NCI-H526 treated with DMSO at 0.1 percent for 48 hours (cell line): ENCODE measurements at places on chromosomes 16 and 17.

DNA sequence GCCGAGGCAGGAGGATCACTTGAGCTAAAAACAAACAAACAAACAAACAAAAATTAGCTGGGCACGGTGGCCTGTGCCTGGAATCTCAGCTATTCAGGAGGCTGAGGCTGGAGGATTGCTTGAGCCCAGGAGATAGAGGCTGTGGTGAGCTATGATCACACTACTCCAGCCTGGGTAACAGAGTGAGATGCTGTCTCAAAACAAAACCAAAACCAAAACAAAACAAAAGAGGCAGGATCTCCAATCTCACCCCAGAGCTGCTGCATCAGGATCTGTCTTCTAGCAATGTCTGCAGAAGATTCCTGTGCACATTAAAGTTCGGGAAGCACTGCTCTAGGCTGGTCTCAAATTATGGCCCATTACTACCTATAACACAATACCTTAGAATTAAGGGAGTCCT lies 43.1 kb downstream of the MAP2K6 start:
- no peak for DNase-seq

DNA sequence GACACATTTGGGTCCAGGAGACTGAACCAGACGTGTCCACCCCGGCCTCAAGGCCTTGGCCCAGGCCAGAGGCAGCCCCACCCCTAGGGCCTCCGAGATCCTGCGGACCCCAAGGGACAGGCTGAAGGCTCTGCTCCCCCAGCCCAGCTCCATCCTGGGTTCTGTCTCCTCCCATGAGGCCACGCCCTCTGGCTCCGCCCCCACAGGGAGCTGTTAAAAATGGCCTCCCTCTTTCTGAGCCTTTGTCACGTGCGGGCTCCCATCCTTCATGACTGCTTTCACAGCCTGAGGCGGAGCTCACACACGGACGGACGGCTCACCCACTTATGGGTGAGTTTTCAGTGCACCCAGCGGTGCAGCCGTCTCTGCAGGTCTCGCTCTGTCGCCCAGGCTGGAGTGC lies 6.5 kb upstream of the CACNA1H start:
- no peak for DNase-seq

DNA sequence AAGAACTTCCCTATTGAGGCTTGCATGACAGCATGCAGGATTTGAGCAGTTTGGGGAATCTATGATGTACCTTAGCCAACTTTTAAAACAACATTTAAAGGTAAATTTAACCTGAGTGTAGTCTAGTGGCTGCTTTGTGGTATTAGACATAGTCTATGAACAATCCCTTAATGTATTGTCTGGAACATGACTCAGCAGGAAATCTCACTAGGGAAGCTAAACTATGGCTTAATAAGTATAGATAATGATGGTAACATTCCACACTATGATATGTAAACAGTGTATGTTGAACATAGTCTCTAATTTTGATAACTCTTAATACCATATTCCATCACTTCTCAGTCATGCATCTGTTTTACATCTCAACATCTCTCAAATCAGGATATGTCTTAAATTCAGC lies 52.1 kb upstream of the SLC12A3 start:
- no peak for DNase-seq

DNA sequence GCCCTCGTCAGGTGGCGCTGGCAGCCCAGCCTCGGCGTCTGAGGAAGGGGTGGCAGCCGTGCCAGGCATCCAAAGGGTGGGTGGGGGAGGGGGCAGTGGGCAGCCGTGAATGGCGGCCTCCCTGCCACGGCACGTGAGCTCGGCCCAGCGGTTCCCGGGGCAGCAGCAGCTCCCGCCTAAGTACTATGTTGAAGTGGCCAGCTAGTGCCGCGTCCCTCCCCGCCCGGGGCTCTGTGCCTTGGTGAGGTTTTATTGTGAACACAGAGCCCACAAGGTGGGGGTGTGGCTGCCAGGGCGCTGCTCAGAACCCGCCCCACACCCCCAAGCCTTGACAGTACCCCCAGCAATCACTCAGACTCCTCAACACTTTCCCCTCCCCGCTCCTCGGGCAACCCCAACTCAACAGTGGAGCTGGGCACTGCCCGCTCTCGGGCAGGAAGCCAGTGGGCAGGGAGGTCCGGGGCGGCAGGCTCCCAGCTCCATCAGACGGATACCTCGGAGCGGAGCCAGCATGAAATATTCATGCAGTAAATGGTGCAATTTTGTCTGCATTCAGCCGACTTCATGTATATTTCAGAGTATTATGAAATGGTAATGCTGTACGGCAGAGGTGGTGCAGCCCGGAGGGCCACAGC lies 80.4 kb downstream of the ENGASE start:
- no peak for DNase-seq

GRCh38 chr17:80529104-80529903 lies 15.3 kb upstream of the RPTOR start:
- DNase-seq, result no peak

GRCh38 chr16:87822108-87822970 lies 47.0 kb downstream of the SLC7A5 start:
- no peak for DNase-seq

DNA sequence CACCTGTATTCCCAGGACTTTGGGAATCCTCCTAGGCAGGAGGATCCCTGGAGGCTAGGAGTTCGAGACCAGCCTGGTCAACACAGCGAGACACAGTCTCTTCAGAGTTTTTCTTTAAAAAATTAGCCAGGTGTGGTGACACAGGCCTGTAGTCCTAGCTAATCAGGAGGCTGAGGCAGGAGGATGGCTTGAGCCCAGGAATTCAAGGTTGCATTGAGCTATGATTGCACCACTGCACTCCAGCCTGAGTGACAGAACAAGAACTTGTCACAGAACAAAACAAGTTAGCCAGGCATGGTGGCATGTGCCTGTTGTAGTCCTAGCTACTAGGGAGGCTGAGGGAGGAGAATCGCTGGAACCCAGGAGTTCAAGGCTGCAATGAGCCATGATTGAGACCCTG lies 24.8 kb downstream of the ANKRD40 start:
- no peak for DNase-seq

GRCh38 chr16:26220894-26221293 lies 529.1 kb downstream of the HS3ST4 start:
- no peak for DNase-seq

DNA sequence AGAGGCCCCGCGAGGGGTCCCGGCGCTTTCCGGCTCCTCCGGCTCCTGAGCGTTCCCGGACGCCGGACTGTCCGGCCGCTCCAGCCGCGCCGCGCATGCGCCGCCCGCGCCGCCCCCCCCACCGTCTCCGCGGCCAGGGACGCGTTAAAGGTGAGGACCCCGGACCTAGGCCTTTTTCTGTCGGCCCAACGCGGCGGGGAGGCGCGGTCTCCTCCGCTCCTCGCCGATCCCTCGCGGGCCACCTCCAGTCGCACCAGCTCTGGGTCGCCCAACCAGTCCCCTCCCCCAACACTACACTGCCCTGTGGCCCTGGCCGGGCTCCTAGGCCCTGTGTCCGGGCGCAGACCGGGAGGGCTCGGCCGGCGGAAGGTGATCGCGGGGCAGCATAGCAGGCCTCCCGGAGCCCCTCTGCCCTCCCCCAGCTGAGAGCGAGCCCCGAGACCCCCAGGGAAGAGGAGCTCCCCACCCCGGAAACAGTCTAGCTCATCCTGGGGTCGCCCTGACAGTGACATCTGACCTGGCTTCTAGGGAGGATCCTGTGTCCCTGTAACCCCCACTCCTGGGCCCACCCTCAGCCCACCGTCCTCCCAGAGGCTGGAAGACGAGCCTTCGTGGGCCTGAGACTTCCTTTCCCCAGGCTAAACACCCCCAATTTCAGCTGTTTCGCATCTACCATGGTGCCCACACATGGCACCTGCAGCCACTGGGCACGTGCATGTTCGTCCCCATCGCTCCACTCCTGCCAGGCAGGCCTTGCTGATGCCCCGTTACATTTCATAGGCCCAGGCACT lies 14.7 kb upstream of the BCAR1 start:
- no peak for DNase-seq

DNA sequence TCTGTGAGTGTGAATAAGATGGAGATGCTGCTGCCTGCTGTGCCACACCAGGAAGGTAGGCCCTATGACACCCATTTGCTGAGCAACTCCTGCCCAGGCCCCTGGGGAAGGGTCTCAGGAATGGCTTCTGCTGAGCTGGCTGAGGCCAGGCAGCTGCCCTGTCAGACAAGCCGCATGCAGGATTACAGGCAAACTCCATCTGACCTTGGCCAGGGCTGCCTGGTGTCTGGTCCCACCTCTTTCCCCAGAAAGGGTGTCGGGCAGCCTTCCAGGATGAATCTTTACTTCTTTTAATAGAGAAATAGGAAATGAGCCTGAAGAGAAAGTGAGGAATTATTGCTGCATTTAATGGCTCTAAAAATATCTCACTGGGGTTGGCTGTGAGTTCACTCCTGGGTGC lies 182.5 kb downstream of the IRX5 start:
- no peak for DNase-seq

GRCh38 chr17:21573961-21574610 lies 118.2 kb upstream of the KCNJ18 start:
- DNase-seq, result no peak

- DNase-seq, result no peak
Measured at GRCh38 chr17:57908278-57908677, 46.9 kb downstream of the CUEDC1 start.

GRCh38 chr17:33371377-33371776 lies 78.3 kb upstream of the ASIC2 start:
- DNase-seq, result no peak

DNA sequence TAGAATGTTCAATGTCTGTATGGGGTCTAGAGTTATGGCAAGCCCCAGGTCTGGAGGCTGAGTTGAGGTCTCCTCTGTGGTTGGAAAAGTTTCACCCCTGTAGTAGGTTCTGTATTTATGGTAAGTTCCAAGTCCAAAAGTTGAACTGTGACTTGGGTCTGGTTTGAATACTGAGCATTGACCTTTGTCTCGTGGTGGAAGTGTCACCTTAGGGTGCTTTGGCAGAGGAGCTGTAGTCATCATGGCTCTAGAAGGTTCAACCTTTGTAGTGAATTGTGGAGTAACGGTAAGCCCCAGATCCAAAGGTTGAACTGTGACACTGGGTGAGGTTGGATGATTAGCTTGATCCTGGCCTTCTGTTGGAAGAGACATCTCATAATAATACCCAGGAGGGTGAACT lies 17.6 kb downstream of the RDM1 start:
- DNase-seq, result no peak

- DNase-seq, result no peak
Measured at GRCh38 chr16:1494711-1495110, 1.6 kb downstream of the TELO2 start.

DNA sequence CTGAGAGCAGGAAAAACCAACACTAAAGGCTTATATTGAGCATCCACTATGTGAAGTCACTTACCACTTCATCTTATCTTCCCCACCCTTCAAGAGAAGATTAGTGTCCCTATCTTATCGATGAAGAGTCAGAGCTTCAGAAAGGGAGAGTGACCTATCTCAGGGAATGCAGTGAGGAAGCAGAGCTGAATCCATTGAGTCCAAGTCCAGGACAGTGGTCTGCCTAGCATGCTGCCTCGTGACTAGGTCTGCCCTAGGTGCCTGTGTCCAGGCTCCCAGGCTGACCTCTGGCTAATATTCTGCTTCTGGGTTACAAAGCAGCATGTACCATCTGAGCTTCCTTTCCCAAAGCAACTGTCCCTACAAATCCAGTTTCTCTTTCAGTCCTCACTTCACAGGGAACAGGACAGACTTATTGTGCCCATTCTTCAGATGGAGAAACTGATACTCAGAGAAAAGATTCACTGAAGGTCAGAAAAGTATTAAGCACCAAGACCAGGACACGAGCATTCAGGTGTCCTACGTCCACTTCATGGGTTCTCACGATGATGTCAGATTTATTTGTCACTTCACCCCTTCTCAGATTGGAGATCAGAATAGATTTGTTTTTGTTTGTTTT lies 13.3 kb upstream of the FZD2 start:
- no peak for DNase-seq

- no peak for DNase-seq
Measured at GRCh38 chr17:8244768-8245167, 3.1 kb downstream of the CTC1 start.

- no peak for DNase-seq
Measured at GRCh38 chr17:37219876-37220606, 155.7 kb upstream of the C17orf78 start.

DNA sequence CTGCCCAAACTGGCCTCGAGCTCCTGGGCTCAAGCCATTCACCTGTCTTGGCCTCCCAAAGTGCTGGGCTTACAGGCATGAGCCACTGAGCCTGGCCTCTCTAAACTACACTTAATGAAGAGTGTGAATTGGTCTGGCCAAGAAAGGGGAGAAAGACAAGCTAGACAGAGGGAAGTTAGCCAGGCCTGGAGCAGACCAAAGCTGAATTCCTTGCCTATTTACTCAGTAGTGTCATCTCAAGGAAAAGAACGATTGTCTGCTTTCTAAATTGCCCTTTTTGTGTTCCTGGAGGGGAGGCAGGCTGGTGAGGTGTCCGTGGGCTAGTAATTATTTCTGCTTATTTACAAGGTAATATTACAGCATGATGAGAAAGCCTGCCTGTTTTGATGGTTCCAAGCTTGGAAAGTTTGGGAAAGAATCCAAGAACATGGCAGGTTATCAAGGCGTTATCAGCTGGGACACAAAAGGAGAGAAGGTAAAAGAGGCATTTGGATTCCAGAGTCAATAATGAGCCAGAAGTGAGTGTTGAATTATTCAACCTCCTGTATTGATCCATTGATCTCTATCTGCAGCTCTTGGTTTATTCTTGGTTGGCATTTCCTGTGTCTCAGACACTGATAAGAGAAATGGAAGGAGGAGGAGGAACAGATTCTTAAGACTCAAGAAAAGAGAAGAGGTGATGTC lies 6.3 kb upstream of the CBFB start:
- no peak for DNase-seq

DNA sequence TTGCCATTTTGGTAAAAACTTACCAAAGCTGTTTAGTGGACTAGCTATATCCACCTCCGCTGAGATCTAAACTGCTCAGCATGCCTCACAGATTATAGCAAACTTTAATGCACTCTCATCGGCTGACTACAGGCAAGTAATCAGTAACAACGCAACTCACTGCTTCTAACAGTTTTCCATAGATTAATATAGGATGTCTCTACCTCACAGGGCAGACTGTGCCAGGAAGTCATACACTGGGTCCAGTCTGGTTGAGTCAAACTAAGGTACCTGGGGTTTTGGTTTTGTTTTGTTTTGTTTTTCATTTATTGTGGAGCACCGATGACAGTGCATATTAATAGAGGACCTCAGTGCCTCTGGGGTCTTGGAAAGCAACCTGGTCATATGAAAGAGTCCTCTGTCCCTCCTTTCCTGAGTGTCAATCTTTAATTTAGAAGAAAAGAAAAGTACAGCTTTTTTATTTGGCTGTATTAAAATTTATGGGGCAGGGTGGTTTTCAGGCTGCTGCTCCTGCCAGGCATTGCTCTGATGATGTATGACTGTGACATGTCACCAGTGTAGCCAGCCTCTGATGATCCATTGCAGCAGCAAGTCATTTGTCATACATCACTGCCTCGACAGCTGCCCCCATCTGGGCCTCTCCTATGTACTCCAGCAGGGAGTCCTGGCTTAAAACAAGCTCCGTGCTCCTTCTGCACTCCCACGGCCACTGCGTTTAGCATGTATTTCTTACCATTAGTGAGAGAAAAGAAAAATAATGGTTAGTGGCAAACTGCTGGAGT lies 854.1 kb downstream of the KCNJ2 start:
- peak; percentile 84 for DNase-seq
